Hematopoietic multipotent progenitor cell (in vitro differentiated cells): ENCODE measurements at places on chromosomes 11 and 22.

DNA sequence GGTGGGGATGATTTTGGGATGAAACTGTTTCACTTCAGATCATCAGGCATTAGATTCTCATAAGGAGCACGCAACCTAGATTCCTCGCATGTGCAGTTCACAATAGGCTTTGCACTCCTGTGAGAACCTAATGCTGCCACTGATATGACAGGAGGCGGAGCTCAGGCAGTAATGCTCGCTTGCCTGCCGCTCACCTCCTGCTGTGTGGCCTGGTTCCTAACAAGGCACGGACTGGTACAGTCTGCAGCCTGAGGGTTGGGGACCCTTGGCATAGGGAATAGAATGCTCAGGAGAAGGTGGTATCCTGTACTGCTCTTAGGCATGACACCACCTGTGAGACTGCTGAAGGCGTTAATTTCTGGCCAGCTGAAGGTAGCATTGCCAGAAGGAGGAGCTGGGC lies 47.0 kb downstream of the STIM1 start:
- DNase-seq: no peak

DNA sequence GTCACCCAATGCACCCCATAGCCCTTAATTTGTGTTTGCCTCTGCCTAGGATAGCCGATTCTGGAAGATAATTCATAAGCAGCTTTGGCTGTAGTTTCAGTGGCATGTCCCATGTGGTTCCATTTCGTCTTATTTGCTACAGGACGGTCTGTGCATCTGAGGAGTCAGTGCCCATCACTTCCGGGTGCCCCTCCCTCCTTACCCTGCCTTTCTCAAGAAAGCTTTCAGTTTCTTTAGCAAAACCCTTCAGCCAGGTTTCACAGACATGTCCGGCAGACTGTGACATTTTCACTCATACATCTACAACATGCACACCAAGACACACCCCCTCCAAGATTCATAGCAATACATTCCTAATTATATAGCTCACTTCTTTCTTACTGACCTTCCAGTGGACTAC lies 14.3 kb downstream of the TP53AIP1 start:
- DNase-seq: no peak

DNA sequence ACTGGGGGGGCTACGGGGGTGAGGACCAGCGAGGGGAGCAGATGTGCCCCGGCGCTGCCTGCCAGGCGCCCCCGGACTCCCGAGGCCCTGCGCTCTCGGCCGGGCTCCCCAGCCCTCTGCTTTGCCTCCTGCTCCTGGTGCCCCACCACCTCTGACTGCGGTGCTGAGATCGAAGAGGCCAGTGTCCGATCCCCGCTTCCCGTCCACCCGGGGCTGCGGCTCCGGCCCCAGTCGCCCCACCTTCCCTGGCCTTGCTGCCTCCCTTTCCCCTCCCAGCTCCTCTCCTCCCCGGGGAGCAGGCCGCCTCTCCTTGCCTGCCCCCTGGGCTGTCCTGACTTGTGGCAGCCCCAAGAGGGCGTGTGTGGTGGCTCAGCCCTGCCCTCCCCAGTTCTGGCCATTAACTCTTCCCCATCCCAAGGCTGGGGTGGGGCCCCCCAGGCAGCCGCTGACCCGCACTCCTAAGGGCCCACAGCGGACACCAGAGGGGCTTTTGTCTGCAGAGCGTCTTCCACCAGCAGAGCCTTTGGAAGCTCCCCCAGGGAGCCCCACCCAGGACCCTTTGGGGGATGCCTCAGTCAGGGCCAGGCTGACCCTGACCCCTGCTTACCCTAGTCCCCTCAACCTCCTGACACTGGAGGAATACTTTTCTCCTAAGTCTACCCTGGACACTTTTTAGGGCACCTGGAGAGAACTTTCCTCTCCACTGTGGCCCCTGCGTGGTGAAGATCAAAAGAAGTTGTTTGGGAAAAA lies 16.6 kb downstream of the RTN4RL2 start:
- no peak for DNase-seq

DNA sequence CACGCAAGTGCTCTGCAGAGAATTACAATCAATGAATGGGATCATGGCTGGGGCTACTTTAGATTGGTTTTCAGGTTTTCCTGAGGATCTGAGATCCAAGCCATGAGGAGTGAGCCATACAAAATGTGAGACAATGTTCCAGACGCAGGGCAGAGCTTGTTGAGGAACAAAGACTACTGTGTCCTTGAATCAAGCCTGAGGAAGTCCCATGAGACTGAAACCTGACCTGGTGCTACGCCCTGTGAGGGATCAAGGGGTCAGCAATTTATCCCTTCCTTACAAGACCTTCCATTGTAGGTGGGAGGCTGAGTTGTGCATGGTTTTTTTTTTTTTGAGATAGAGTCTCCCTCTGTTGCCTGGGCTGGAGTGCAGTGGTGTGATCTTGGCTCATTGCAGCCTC lies 2.1 kb downstream of the INCENP start:
- no peak for DNase-seq

DNA sequence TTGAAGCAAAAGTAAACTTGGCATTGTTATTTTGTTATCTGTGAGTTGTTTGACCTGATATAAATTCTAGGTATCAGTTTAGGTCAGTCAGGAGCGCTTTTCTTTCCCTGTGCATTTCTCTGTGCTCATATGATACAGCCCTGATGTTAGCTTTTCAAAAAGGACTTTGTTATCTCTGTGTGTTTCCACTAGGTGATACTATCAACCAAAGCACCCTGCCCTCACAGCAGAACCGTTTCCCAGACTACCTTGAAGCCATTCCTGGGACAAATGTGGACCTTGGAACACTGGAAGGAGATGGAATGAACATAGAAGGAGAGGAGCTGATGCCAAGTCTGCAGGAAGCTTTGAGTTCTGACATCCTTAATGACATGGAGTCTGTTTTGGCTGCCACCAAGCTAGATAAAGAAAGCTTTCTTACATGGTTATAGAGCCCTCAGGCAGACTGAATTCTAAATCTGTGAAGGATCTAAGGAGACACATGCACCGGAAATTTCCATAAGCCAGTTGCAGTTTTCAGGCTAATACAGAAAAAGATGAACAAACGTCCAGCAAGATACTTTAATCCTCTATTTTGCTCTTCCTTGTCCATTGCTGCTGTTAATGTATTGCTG lies 87.7 kb upstream of the BIRC3 start:
- no peak for DNase-seq

- DNase-seq: no peak
Observed at GRCh38 chr22:31103899-31104694, 3.3 kb downstream of the SELENOM start.

DNA sequence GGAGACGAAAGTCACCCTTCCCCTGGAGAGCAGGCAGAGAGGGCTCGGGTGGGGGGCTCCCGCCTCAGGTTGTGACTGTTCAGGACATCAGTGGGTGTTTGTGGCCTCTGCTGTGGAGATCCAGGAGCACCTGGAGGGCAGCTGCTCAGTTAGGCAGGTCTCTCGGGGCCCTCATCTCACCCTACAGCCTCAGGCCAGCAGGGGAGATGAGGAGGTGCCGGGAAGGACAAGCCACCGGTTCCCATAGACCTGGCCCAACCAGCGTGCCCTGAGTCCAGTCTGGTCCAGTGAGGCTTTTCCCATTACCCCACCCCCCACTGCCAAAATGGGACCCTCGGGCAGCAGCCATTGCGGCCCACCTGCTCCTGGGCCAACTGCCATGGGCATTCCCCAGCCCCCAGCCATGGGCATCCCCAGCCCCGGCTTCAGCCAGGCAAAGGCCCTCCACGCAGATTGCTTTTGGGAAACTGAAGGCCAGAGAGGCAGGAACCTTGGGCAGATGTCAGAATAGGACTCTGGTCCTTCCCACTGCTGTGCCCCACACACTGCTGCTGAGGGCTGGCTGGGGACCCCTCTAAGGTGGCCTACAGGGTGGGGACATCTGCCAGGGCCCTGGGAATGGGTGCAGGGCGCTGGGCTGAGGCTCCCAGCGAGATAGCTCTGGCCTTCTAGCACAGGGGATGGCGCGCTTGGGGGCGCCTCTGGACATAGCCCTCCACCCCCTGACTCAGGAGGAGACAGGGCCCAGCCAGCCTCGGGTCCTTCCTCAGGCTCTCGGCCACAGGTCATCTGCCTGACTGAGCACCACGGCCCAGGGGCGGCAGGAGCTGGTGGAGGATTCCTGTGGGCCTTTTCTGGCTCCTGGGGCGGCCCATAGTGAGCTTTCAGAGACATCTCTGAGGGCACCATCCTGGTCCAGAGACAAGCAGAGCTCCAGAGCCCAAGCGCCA lies 4.8 kb downstream of the PIM3 start:
- DNase-seq: no peak

GRCh38 chr11:2312232-2313042 lies 10.6 kb downstream of the TSPAN32 start:
- DNase-seq: no peak

DNA sequence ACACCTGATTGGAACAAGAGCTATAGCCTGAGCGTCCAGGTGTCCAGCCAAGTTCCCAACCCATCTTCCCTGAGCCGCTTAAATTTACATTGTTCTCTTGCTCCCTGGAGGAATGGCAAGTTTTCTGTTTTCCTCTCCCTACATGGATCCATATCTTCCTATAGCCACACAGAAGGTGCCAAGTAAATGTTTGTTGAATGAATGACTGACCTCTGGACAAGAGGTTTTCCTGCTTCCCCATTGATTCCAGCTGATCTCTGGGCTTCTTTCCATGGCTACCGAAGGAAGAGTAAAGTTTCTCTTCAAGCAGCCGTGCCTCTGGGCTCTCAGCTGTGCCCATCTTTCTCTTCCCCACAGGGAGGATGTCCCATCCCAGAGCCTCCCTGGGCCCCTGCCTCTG lies 107.5 kb downstream of the MICAL2 start:
- DNase-seq: no peak

- no peak for DNase-seq
Observed at GRCh38 chr11:2758751-2759150, 59.0 kb upstream of the KCNQ1OT1 start.

DNA sequence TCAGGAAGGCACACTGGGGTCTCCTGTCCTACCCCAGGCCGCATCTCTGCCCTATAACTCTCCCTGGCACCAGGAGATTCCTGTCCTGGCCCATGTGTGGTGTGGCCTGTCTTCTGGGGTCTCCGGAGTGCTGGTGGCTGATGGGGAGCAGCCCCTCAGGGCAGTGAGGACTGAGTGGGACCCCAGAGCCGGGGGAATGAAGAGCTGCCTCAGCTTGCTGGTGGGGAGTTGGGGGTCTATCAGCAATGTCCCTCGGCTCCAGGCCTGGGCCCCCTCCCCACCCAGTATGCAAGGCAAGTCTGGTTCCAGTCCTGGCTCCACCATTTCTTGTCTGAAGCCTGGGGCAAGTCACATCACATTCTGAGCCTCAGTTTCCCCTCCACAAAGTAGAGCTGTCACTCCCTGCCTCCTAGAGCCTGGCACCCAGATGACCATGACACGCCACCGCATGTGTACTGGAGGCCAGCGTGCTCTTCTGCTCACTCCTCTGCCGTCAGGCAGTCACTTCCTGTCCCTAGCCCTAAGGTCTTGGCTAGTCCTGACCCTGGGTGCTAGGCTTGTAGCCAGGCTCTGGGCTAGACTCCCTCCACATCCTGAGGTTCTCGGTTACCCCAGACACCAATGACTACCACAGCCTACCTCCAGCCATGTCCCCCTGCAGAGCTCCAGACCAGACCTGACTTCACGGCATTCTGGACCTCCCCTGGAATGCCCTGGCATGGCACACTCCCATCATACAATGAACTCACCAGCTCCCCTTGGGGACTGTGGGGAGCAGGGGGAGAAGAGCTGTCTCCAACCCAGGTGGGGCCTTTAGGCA lies 12.8 kb downstream of the ARAP1 start:
- no peak for DNase-seq

DNA sequence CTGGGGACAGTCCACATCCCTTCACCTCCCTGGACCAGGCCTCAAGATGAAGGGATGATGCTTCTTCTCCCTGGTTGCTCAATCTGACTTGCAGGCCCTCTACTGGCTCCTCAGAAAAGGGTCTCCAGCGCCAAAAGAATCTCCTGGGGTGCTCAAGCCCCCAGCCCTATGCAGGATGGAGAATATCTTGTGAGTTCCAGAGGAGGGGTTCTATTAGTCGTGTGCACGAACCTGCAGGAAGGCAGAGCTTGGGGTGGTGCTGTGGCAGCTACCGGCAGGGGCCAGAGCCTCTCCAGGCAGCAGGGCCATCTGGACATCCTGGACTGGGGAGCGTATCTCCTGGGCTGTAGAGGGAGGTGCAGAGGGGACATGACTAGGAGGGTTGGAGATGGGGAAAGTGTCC lies 1339.5 kb downstream of the BRD1 start:
- DNase-seq: no peak

DNA sequence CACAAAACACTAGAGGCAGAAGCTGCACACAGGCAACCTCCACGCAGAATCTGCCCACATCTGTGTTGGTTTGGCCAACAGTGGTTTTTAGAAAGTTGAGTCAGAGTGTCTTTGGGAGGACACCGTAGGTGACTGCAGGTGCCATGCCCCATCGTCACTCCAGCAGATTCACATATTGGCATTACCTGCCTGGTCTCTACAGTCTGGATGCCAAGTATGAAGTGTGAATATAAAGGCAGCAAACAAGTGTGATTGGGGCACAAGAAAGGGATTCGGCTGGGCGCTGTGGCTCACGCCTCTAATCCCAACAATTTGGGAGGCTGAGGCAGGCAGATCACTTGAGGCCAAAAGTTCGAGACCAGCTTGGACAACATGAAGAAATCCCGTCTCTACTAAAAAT lies 11.0 kb upstream of the FXYD2 start:
- no peak for DNase-seq

DNA sequence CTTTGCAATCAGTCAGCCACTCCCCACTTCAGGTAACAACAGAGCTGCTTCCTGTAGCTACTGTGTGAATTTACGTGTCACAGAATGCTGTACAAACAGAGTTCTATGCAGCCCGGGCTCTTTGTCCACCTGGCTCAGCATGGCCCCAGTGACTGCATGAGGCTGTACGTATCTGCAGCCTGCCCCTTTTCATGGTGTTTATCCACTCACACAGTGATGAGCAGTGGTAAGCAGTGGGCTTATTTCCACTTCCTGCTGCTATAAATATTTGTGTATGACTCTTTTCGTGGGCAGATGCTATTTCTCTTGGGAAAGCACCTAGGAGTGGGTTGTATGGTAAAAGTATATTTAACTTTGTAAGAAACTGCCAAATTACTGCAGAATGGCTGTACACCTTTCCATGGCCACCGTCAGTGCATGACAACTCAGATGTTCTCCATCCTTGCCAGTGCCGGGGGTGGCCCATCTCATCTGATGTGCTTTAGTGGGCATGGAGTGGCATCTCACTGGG lies 43.3 kb downstream of the MYEOV start:
- DNase-seq: peak; percentile 5

GRCh38 chr22:21624120-21624879 lies 5.5 kb downstream of the YDJC start:
- DNase-seq: peak; percentile 40

GRCh38 chr22:32625985-32626384 lies 151.4 kb downstream of the FBXO7 start:
- no peak for DNase-seq

DNA sequence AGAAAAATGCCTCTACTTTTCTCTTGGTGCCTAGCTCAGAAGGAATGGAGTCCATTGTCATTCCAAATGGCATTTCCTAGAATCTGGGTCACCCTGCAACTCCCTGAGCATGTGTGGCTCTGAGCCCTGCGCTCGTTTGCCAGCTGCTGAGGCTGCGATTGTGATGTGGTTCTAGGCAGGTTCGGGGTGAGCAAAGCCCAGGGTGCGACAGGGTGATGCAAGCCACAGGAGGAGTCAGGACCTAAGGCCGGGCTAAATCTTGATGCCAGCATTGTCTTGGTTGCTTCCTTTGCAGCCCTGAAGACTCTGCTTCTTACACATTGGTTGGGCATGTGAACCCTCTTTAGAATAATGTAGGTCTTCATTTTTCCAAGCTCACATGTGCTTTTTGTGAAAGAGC lies 131.0 kb downstream of the MORC2 start:
- no peak for DNase-seq
